HFF-Myc (cell line): ENCODE measurements at places on chromosomes 5 and 9.

- DNase-seq: no peak
Measured at GRCh38 chr9:129746092-129746777, 6.6 kb downstream of the PTGES start.

GRCh38 chr5:180785794-180786221, 16.8 kb downstream of the MGAT1 start:
- no peak for DNase-seq

DNA sequence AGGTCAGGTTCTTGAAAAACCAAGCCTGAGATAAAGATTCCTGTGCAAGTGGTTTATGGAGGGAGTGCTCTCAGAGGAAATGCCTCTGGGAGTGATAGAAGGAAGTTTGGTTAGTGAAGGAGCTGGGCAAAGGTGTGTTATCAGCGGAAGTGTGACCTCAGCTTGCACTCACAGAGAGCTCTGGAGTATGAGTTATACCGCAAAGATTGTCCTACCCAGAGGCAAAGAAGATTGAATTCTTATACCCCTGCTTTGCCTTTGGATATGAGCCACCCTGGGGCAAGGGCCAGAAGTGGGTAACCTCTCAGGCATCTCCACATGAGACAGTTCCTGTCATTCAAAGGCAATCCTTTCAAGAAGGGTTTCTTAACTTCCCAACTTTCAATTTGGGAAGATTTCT, 145.6 kb downstream of the MUSK start:
- DNase-seq: no peak

GRCh38 chr5:109324351-109324750, 85.4 kb downstream of the PJA2 start:
- no peak for DNase-seq

GRCh38 chr5:36215910-36216309, 25.8 kb downstream of the NADK2 start:
- DNase-seq: no peak

DNA sequence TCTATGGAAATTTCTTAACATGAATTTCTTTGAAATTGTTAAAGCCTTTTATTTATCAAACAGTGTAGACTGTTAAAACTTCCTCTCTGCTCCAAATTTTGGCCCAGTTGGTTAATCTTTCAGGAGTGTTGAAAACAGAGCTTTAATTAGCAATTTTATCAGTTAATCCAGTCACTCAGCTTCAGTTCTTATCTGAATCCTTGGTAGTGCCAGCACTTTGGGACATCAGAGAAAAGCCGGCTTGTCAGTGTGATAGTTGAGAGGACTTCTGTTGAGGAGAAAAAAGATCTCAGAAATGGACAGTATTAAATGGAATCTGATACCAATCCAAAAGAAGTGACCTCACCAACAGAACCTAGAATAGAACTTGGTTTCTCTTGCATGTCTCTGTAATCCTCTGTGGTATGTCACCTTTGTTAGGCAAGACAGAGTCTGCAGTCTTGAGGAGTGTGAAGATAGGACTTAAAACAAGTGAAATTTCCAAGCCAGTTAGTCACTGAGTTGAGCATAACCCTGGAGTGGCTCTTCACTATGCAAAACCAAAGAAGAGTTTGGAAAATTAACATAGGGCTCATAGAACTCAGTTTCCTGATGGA, 251.8 kb downstream of the NNT start:
- DNase-seq: no peak

- DNase-seq: no peak
Measured at GRCh38 chr5:77066823-77067442, 20.2 kb downstream of the ZBED3 start.

DNA sequence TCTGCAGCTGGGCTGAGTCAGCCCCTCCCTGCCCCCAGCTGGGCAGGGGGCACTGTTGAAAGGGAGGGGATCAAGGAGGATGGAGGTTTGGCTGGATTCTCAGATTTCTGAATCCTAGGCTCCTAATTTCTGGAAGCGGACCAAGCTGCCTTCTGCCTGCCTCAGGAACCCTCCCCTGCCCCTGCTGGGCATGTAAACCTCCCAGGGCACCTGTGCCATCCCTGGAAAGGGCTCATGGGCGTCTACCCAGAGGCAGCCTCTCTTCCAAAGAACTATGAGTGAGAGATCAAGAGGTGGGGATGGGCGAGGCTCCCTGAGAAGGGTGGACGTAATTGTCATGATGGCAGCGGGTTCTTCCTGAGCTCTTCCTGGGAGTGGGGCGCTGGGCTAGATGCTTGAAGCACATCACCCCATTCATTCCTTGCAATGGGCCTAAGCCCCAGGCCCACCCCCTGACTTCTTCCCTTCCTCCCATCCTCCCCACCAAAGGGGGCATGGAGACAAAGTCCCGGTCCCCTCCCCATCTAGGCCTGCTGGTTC, 21.6 kb downstream of the CSF1R start:
- no peak for DNase-seq

DNA sequence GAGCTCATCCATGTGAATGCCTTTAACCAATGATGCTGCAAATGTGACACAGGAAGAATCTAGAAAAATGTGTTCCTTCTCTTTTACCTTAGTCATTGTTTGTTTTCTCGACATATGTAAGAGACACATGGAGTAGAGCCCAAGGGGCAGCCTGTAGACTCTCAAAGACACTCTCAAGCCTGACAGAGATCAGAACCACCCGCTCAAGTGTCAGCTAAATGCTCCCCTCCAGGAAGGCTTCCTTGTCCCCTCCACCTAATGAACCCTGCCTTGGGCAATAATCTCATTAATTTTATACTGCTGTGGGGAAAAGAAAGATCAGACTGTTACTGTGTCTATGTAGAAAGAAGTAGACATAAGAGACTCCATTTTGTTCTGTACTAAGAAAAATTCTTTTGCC, 157.4 kb downstream of the MUSK start:
- no peak for DNase-seq
